ENCODE measurements at places on chromosomes 7 and 10.

DNA sequence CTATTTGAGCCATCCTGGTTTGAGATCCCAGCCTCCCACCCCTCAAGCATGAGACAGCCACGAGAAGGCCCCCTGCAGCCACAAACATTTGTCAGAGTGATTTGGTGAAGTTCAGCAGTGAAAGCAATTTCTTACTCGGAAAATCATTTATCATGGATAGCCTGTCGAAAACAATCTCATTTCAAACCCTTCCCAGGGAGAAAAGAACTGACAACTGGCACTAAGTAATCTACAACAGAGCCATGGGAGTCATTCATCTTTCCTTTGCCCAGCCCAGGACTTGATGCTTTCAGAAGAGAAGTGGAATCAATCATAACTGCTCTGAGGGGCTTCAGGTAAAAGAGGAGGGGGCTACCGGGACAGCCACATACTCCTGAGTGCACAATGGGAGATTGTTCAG is 411.2 kb downstream of the KCNMA1 start:
- DNase-seq = no peak

- DNase-seq = no peak
Observed at GRCh38 chr10:110445871-110446270, 51.8 kb upstream of the DUSP5 start.

DNA sequence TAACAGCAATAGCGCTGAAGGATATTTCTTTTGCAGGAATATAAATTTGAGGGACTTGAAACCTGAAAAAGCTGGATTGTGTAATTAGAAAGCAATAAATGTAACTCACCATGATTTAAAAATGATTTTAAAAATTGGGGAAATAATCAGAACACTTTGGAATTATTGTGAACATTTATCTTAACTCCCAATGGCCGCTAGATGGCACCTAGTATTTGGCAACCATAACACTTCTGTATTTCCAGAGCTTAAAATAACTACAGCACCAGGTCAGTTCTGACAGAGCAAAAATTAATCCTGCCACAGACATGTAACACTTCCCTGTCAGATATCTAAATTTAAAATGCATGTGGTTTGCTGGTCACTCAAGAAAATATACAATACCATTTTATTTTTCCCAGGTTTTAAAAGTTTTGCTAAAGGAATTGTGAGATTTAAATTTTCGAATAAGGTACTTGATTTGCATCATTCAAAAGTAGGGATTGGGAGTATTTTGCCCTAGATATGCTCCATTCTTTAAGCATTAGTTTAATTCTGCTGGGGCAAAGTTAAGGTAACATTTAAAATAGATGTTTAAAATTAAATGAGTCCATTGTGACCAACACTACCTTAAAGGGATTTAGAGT is 144.5 kb downstream of the PPP1R3A start:
- no peak for DNase-seq

- DNase-seq = no peak
Observed at GRCh38 chr7:140581411-140581810, 59.2 kb downstream of the DENND2A start.

DNA sequence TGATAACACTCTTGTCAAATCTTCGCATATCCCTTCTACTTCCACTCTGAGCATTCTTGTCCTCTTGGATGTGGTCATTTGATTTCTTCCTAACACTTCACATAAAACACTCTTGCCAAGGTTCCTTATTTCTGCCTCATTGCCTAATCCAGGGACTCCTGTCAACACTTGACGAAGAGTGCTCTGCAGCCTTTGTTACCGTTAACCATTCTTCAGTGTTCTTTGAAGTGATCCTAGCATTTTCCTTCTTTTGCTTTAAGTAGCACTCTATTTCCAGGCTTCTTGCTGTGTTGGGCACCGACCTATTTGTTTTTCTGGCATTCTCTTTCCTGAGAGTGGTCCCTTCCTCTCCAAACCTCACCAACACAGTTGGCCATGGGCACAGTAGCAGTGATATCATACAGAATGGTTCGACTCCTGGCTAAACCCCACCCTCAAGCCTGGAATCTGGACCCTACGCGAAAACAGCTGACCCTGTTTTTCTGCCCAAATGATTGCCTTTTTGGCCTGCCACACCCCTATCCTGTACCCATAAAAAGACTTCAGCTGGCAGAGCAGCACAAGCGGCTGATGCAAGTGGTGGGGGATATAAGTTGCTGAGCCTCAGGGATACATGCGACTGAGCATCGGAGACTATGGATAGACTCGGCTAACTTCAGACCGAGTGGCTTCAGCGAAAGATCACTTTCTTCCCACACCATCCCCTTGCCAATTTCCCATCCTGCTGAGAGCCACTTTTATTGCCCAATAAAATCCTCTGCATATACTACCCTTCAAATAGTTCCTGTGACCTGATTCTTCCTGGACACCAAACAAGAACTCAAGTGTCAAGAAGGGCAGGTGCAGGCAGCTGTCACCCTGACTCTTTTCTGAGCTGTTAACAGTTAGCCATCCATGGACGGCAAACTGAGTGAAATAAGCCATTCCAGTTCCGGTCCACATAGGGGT is 820.6 kb downstream of the CCSER2 start:
- DNase-seq = no peak

GRCh38 chr7:724298-724697 is 2.2 kb upstream of the DNAAF5 start:
- no peak for DNase-seq

DNA sequence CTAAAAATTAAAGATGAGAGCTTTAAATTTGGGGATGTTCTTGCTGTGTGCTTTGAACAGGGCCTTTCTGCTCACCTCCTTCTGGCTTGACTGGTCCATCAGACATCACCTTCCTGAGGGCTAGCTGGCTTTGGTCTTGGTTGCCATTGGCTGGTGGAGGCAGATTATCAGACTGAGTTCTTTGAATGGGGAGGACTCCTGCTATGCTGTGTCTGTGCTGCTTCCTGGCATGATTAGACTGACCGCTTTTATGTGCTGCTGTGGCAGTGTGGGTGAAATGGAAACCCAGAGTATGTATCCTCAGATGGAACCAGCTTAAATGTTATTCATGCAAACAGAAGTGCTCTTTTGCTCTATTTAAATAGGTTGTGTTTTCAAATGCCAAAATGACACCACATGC is 341.6 kb downstream of the PCLO start:
- DNase-seq = no peak

DNA sequence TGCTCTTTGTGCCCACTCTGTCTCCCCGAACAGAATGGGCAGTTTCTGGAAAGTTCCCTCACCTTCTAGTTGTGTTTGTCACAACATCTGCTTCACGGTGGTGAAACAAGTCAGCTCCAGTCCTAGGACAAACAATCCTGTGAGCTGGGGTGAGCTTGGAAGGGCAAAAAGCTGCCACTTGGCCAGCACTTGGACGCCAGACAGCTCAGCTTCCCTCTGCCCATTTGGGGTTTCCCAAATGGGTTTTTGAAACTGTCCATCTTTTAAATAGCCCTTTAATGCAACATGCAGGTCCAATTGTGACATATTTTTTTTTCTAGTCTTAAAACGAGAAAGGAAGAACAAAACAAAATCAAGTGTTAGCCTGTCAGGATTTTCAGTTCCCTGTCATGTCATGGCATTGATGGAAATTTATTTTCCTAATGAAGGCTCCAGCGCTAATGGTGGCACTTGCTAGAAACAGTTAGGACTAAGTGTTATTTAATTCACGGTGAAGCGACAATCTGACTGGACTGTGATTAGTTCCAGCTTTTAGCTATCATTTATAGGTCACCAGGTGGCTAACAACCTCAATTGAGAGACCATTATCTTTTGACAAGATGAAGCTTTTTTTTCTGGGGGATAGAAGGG is 181.7 kb downstream of the MYOF start:
- DNase-seq = no peak

DNA sequence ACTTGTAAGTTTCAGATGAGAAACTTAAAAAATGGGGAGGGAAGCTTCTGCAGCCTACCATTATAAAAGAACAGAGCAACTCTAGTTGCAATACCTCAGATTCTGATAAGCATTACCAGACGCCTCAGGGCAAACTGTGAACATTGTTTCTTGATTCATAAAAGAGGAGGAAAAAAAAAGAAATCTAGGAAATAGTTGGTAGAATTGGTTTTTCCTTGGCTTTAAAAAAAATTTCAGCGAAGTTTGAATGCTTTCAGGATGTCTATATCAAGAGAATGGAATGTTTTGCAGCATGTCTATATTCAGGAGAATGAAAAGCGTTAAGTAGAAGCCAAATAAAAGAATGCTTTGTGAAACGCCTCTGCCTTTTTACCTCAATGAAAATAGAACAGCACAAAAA is 17.5 kb upstream of the ANLN start:
- no peak for DNase-seq

Measured in stimulated activated CD4-positive, alpha-beta T cell treated with anti-CD3 and anti-CD28 coated beads, TNF-alpha, amount 100 ng/mL, for 24 hours (primary cell).